ENCODE measurements at places on chromosomes 3 and 15.

- no peak for DNase-seq
Observed at GRCh38 chr15:76809412-76810103, 95.6 kb downstream of the SCAPER start.

DNA sequence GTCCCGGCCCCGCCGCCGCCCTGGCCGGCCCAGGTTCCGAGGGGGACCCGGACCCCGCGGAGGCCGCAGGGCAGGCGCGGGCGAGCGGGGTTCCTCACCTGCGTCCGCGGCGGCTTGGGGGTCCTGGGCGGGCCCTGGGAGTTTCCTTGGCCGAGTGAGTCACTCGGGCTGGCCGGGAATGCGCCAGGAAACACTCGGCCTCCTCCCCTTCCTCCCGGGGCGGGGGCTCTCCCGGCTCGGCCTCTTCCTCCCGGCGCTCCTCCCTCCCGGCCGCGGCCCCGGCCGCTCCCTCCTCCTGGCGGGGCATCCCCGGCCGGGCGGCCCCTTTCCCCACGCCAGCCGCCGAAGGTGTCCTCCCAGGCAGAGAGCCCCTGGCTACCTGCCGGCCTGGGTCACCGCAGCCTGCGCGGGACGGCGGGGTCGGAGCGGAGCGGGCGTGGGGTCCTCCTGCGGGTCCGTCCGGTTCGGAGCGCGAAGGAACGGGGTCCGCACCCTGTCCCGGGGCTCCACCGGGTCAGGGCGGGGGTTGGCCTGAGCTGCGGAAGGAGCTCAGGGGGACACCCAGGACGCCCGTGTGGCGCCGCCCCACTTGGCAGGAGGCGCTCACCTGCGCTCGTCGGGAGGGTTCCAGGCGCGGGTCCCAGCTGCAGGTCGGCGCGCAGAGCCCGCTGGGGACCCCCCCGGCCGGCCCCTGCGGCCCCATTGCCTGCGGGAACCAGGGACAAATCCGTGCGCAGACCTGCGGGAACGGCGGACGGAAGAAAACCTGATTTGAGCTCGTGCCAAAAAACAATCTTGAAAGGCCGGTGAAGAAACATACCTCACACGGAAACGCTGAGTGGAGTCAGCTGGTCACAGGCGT lies at the start of gene CYFIP1:
Gene CYFIP1, minus strand, starts transcription at position 180 of the 862 bp plus-strand sequence. CDS start 33,083 bp downstream, outside the sequence.
- DNase-seq = no peak

GRCh38 chr3:22734207-22734606 lies 468.9 kb upstream of the UBE2E2 start:
- DNase-seq = no peak

DNA sequence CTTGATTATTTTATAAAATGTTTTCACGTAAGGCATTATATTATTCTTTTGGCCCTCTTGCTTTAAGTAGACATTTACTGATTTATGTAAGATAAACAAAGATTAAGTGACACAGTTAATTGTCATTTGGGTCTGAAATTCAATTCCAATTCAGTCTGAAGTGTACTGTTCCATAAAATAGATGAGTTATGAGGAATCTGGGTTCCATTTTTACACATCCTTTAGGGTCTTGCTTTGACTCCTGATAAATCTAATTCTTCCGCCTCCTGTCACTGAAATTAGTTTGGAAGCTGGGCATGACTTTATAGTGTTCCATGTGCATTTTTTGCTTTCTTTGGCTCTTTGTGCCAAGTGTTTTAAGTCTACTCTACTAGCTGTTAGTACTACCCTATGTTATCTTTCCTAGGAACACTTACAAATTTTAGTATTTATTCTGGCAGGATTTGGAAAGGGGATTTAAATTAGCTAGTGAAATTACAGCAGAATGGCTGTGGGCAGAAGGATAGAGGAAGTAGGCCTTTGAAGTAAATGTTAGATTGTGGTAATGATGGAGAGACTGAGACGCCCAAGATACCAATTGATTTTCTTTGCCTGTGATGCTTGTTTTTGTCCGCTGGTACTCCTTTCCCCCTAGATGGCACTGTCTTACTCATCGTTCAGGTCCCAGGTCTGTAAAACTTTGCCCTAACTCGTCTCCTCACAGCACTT lies 14.3 kb downstream of the ARL8B start:
- no peak for DNase-seq

GRCh38 chr3:183015185-183015584 lies 34.8 kb upstream of the DCUN1D1 start:
- no peak for DNase-seq

- DNase-seq = peak; percentile 99
Observed at GRCh38 chr15:60392986-60393790, 4.6 kb downstream of the ANXA2 start.

DNA sequence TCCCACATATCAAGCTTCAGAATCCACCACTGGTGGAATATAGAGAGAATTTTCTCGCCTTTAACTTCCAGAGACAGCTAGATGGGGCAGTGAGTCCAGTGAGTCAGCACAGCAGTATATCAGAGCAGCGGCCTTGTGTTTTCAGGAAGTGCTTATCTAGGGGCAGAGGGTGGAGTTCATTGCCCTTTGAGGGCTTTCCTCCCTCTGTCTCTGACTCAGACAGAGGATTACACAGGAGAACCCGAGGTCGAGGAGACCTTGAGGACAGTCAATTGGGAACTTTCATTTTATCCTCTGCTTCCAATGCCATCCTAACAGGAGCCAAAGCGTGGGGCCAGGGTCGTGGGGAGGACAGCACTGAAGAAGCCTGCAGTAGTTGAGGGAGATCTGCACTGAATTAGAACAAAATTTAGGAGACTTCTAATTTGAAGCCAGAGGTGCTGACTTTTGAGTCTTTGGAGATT lies 109.6 kb upstream of the UMPS start:
- no peak for DNase-seq
